ENCODE measurements at places on chromosomes 5 and 9.

DNA sequence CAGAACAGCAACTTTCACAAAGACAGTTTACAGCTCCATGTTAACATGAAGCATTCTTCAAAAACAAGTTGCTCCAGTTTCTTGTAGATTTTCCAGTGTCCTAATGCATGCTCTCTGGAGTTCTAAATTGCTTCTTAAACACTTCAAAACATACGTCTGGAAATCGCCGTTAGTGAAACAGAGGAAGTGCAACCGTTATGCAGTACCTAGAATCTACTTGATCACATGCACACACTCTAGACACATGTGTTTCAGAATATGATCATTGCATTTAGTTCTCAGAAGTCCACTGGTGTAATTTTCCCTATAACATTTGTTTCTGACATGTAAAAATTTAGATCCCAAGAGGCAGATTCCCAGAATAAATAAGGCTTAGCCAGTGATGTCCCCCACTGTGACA is 41.1 kb upstream of the RUFY1 start:
- no peak for DNase-seq

GRCh38 chr5:87170799-87171198 is 96.9 kb upstream of the RASA1 start:
- DNase-seq = no peak

- DNase-seq = peak; percentile 24
Observed at GRCh38 chr5:141618030-141618803, 583 bp downstream of the DIAPH1 start.

GRCh38 chr9:108511307-108511706 is 344.5 kb downstream of the ACTL7B start:
- DNase-seq = no peak

DNA sequence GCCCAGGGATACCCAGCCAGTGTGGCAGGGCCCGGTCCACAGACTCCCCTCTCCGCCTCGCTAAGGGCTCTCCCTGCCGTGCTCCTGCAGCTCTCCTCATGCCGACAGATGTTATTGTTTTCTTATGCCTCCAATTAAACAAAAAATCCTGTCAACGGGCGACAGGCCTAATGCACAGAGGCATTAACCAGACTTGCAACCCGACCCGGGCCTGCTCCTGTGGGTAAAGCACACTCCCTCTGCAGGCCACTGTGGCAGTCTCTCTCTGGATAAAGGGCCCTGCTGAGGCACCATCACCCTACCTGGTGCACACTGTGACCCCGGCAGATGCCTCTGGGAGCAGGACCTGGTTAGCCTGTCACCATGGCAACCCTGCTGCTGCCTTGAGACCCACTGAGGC is 27.5 kb upstream of the HAND1 start:
- DNase-seq = no peak

GRCh38 chr9:94005272-94005901 is 50.2 kb upstream of the BARX1 start:
- DNase-seq = no peak

GRCh38 chr9:88235615-88236014 is 97.3 kb upstream of the SPATA31C2 start:
- no peak for DNase-seq

- no peak for DNase-seq
Observed at GRCh38 chr9:5447337-5447736, 3.0 kb upstream of the CD274 start.
